ENCODE measurements at places on chromosomes 7 and 10.

DNA sequence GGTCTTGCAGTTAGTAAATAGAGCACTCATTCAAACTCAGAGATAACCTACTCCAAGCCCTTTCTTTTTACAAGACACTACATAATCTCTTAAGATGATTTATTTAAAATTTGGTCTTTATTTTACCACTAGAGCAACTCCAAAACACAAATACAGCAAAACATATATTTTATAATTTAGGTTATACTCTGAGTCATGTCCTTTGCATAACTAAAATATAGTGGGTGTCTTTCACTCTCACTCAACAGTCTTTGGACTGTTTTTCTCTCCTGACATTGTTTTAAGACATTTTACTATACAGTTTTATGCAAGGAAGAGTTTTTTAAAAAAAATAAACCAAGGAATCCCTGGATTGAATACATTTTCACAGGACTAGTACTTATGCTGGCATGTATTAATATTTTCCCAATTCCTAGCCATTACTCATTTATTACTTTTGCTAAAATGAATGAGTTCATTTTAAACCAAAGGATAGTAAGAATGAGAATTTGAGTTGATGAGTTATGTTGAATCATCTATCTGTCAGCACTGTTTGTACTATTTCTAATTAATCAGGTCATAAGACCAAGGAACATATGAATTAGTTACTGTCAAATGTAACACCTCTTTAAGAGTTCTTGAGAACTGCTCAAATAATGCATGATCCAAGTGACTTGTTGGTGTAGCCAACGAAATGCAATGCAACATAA lies 303.1 kb upstream of the FZD1 start:
- no peak for DNase-seq

DNA sequence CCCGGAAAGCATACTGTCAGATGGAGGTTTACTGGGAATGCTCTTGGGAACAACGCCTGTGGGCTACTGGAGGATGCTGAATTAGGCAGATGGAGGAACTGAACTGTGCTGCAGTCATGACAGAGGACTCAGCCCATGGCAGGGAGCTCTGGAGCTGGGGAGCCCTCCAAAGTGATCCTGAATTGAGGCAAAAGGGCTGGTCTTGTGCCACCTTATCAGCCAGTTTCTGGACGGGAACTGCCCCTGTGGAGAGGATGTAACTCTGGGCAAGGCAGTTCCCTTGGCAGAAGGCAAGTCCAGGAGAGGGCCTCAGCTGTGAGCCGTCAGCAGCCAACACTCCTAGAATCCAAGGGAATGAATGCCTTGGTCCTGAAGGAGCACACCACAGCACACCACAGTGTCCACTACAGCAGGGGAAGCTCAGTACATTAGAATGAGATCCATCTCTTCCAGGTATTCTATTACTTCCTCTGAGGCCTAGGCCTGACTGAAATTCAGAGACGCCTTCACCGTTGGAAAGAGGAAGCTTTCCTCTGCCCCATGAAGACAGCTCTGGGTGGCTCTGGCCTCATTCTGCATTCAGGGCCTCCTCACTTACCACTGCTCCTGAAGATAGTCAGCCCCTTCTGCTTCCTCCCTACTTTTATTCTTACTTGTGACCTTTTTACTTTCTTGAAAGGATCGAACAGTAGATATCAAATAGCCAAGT lies 139.6 kb upstream of the GPR26 start:
- no peak for DNase-seq

DNA sequence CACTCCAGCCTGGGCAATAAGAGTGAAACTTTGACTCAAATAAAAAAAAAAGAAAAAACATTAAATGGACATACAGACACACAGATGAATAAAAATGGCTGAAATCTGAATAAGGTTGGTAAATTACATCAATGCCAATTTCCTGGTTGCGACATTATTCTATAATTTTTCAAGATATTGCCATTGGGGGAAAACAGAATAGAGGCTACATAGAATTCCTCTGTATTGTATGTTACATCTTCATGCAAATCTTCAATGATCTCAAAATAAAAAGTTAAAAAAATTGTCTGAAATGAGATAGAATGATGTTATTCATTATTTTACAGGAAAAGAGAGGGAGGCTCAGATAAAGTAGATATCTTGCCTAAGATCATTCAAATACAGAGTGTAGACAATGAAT lies 234.0 kb downstream of the SDHAF3 start:
- DNase-seq = no peak

DNA sequence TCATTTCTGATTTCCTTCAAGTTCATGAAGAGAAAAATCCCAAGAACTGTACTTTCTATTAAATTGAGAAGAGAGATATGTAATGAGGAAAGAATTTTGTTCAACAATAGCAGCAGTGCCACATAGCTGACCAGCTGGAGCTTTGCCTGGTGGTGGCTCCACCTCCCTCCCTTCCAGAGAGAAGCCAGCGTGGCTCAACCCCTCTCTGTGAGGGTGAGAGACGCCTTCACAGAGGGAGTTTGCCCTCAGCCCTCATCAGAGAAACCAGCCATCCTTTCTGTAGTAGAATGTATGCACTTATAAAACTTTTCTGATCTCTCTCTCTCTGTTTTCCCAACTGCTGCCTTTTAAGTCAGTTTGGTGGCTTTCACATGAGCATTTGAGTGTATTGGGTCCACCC lies 20.5 kb upstream of the COL1A2 start:
- no peak for DNase-seq

GRCh38 chr7:128075242-128076095 lies 44.2 kb upstream of the LRRC4 start:
- DNase-seq = no peak

GRCh38 chr7:3455806-3456595 lies 154.9 kb downstream of the SDK1 start:
- no peak for DNase-seq

GRCh38 chr7:35356495-35356894 lies 102.6 kb upstream of the TBX20 start:
- DNase-seq = no peak

GRCh38 chr7:140364819-140365218 lies 33.5 kb downstream of the SLC37A3 start:
- no peak for DNase-seq

GRCh38 chr7:136652635-136653370 lies 215.6 kb upstream of the CHRM2 start:
- DNase-seq = no peak

DNA sequence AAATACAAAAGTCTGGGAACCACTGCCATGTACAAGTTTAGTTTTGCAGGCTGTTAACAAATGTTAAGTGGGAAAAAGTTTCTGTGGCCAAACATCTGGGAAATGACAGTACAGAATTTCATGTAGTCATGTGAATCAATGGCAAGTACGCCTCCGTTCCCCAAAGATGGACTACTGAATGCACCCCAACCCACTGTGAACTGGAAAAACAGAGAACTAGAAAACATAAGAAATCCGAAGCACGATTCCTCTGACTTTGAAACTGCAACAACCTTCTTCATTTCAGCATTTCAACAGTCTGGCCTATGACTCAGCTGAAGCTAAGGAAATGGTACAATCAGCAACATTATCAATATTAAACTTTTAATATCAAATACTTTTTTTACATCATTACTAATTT lies 41.8 kb downstream of the MCMBP start:
- no peak for DNase-seq

- no peak for DNase-seq
Observed at GRCh38 chr7:105309235-105310169, 79.2 kb downstream of the SRPK2 start.

DNA sequence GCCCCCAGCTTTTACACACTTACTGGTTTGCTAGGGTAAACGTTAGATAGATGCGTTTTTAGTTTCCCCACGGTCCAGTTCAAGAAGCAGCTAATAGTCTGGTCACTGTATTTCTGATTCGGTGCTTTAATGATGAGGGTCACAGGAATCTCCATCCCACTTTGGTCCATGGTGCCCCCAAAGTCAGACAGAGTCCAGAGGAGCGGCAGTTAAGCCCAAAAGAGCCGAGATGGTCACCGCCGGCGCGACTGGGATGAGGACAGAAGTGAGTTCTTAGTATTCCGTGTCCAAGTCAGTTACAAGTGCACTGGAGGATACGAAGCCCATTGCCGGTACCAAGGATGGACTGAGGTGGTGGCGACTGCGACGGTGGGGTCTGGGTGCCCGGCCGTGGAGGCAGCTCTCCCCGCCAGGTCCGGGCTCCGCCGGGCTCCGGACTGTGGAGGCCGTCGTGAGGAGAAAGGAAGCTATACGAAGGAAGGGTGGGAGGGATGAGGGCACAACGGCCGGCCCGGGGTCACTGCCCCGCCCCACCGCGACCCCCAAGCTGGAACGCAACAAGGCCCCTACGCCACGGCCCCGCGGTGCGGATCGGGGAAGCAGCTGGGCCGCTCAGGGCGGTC lies 663 bp downstream of the HERPUD2 start:
- DNase-seq = no peak

GRCh38 chr7:81165070-81165469 lies 246.2 kb upstream of the SEMA3C start:
- no peak for DNase-seq

DNA sequence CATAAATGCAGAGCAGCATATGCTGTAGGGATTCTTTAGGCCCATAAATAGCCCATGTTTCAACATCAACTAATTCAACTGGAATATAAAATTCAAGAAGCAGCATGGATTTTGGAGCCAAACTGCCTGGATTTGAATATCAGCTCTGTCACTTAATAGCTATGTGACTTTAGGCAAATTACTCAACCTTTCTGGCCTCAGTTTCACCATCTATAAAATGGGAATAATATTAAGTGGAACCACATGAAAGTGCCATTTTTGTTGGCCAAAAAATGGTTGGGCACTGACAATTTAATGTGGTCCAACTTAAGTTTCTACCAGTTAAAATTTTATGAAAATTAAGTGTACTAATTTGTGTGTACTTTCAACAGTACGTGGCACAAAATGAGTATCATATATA lies 98.1 kb downstream of the GSAP start:
- DNase-seq = no peak

GRCh38 chr7:94276795-94277194 lies 117.9 kb upstream of the COL1A2 start:
- no peak for DNase-seq

- DNase-seq = no peak
Observed at GRCh38 chr10:84762754-84763394, 434.5 kb downstream of the CCSER2 start.

DNA sequence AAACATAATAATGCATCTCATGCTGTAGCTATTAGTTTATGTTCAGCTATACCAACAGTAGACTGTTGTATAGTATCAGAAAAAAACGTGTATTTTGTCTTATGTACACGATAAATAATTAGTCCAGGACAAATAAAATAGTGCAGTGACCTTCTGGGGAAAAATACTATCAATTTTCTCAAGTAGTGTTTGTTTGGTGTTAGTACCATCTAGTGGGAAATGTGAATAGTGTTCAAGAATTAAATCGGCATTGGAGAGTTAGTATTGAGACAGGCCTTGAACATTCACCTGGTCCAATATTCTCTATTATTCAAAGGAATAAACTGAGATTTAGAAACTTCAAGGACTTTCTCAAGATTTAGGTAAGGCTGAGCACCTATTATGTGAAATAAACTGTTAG lies 21.7 kb upstream of the OR2A5 start:
- DNase-seq = no peak

- DNase-seq = no peak
Observed at GRCh38 chr7:51430480-51431086, 114.0 kb upstream of the COBL start.

DNA sequence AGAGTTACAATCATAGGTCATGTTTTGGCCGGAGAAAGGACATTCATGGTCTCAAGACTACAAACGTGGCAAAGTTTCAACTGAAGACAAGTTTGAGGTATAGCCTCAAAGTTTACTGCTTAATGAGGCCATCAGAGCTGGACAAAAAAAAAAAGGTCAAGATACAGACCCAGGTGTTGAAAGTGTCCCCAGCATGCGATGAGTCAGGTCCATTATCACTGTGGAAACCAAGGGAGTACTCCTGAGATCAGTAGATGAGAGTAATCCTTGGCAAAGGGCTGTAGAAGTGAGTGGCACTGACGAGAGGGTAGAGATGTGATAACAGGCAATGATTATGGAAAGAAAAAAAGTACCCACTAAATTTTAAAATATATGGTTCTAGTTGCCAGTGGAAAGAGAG lies 80.1 kb upstream of the LRRN3 start:
- DNase-seq = no peak

DNA sequence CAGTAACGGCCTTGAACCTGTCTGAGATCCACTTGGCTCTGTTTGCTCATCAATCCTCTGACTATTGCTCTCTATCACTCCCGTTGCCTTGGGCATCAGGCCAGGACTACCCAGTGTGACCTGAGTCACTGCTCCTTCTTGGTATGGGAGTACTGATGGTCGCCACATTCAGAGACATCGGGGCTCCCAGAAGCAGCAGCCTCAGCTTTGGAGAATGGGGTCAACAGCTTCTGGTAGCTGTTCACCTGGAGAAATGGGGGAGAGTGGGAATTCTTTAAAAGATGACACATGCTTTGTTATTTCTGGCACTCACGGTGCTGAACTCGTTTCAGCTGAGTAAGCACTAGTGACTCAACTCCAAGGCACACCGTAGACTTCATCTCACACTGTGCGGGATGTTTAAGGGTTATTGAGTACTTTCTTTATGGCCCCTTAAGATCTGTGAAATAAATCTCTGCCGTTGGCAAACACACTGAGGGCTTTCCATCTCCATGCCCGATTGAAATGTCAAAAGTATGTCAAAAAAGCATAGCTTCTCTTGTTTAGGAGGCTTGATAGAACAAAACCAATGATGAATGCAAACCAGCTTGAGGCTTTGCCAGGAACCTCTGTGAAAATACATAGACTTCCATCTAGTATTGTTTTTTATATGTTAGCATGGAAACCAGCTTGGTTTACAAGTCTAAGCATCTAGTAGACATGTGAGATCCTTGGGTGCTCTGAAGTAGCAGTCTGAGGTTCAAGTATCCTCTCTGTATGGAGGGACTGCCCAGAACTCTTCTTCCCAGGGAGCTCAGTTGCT lies 333.1 kb downstream of the CXCL12 start:
- DNase-seq = no peak

DNA sequence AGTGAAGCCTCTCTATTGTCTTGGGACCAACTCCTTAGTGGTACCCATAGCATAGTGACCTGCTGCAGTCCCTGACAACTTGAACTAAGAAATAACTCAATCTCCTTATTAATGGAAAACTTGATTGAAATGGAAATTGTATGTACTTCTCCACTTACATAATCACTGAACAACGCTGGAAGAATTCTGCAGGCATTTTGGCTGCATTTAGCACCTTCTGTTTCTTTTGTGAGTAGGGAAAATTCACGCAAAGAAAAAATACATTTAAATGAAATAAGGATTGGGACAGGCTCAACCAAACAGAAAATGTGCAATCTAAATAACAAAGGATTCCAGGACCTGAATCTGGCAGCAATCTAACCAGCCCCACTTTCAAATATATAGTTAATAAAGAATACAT lies 126.9 kb upstream of the GHITM start:
- DNase-seq = no peak

DNA sequence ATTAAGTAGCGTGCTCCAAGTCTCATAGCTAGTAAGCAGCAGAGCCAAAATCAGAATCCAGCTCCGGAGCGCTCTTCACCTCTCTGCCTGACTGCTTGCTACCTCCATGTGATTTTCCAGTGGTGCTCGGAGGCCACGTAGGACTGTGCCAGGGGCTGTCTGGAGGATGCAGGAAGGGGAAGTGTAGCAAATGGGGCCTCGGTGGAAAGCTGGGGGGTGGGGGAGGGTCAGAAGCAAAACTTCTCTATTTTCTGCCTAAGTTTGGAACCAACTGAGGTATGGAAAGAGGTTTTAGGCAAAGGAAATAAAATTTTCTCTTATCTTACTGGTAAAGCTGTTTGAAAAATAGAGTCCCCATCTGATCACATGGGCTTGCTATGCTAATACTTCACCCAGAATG lies 108.7 kb downstream of the TBXAS1 start:
- DNase-seq = no peak

Measured in stimulated activated CD8-positive, alpha-beta memory T cell treated with anti-CD3 and anti-CD28 coated beads, Interleukin-7, amount 100 ng/mL, for 24 hours (primary cell).